Fibroblast of skin of scalp (primary cell): ENCODE measurements at places on chromosomes 2 and 18.

DNA sequence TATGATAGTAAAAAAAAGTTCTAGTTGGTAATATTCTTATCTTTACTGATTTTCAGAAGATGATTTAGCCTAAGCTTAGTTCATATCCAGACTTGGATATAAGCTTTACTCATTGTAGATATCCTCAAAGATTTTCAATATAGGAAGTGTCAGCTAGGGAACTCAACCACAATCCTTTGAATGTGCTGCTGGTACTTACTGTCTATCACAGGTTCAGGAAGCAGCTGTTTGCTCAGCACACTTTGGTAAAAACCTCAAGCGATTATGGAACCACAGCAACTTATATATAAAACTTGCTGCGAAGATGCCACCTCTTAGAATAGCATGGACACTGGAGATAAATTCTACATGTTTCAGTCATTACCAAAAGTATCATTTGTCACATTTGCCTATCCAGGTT is 60.1 kb upstream of the TNFRSF11A start:
- DNase-seq: no peak

DNA sequence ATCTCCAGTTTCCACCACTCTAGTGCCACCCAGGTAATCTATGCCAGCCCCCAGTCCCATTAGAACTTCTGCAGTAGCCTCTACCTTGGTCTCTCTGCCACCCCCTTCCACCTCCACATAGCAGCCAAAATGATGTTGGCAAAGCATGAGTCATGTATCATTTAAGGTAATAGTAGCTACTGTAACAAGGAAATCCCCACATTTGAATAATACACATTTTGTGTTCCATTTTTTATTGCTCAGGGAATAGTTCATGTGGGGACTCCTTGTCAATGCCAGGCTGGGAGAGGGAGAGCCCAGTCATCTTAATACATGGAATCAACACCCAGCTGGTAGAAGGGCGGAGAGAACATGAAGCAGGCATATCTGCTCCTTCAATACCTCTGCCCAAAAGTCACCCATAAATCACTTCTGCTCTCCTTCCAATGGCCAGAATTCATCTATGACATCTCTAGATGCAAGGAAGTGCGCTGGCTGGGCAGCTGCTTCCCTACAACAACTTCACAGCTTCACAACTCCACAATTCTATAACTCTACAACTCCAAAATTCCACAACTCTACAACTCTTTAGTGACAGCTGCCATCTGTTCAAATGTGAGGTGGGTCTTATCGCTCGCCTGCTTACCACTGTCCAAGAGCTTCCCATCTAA is 70.6 kb upstream of the GLS start:
- DNase-seq: no peak

DNA sequence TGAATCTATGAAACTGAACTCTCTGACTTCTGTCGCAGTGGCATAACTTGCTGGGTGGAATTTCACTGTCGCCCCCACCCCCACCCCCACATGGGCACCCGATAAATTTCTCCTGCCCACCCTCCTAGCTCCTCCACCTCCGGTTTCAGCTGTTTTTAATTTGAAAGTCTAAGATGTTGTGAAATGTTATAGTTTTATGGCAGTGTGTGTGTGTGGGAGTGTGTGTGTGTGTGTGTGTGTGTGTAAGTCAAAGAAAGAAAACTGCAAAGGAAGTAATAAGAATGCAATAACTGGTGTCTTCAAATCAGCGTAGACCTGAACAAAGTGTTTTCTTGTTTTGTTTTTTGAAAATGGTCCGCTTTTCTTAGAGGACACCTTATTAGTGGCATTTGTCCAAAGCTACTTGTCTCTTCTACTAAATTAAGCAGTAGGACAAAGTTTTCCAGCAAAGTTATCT is 388 bp downstream of the DTNA start:
- peak; percentile 61 for DNase-seq

DNA sequence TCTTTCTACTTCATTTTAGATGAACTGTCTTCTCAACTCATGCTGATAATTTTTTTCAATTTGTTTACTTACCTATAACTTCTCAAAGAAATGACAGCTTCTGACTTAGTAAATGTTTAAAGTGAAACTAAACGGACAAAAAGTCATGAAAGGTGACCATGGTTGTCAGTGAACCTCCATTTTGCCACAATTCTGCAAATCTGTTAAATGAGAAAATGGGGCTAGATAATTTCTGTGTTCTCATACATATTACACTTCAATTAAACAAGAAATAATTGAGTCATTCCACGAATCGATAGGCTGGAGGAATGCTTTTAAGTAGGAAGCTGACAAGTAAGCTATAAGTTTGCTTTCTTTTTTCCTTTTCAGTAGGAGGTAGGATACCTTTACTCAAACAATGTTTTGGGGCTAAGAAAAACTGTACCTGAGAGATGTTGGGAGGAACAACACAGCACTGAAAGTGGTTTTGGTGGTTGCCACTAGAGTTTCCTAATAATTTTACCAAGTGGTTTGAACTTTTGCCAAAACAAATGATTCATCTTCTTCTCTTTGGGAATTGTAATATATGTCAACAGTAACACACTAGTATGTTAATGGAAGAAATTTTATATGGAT is 17.1 kb downstream of the DYNAP start:
- DNase-seq: peak; percentile 35

- no peak for DNase-seq
Observed at GRCh38 chr2:233756429-233757081, 3.5 kb upstream of the UGT1A1 start.

DNA sequence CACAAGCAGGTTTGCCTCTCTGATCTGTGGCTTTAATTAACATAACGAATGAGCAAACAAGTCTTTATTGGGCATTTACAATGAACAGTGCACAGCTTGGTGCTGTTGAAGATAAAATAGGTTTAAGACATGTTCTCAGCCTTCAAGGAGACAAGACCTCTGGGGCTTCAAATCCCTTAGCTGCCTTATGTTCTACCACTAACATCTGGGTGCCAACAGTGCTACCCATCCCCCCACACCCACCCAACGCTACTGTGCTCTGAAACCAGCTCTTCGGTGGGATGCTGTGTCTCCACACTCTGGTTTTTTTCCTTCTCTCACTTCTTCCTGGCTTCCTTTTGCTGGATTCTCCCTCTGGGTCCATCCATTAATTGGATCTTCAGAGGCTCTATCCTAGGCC is 14.1 kb upstream of the B3GNT2 start:
- DNase-seq: no peak

- no peak for DNase-seq
Observed at GRCh38 chr2:18721038-18721922, 131.9 kb upstream of the NT5C1B start.

DNA sequence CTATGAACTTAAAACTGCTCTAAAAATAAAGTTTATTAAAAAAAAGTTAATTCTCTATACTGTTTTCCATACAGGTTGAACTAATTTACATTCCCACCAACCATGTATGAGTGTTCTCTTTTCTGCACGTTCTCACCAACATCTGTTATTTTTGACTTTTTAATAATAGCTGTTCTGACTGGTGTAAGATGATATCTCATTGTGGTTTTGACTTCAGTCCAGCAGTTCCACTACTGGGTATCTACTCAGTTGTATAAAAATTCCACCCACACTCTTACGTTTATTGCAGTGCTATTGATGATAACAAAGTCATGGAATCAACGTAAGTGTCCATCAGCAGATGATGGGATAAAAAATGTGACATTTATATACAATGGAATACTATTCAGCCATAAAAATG is 33.7 kb downstream of the SPAG16 start:
- DNase-seq: peak; percentile 56

DNA sequence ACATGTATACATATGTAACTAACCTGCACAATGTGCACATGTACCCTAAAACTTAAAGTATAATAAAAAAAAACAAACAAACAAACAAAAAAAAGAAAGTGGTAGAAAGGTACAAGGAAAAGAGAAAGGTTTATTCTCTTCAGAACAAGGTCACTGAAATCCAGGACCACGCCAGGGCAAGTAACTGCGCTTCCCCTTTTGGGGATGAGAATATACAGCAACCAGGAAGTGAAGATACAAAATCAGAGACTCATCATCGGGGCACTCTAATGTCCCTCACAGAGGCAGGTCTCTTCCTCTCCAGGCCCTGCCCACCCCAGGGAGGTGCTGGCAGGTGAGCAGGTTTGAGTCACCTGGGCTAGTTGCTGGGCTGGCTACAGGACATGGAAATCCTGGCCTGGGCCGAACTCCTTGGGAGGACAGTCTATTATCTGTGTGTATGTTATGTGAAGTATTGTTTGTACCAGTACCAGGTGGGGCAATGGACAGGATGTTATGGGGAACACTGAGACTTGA is 100.4 kb upstream of the GPR45 start:
- no peak for DNase-seq

DNA sequence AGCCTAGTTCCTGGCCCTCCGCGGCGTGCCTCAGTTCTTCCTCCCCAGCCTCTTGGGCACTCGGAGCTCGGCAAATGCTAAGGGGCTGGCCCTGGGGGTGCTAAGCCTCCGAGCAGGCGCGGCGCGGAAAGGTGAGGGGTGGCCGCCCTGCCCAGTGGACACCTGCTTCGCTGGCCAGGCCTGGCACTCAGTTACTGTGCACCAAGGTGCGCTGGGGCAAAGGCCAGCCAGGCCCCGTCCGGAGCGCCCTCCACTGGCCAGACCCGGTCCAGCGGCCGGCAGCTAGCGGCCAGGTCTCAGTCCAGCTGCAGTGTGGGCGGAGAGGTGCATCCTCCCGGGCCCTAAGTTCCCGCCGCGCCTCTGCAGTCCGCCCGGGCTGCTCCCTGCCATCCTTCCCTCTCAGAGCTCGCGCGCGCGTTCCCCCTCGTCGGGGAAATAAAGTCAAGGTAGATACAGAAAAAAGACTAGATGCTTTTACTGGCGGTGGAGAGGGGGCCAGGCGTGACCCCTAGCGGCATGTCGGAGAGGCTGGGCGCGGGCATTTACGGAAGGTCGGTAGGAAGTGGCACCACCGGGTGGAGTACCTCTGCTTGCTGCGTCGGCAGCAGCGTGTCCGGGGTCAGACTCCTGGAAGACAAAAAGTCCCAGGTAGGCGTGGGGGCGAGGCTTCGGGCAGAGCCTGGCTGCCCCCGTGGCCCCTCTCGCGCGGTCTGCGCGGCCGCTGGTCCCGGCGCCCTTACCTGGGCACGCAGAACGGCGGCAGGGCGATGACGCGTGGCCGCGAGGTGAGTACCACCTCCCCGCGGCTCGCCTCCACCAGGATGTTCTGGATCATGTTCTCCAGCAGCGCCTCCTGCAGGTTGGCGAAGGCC is 9.4 kb upstream of the CRYBA2 start:
- no peak for DNase-seq

GRCh38 chr2:171864357-171864985 is 29.6 kb downstream of the SLC25A12 start:
- DNase-seq: no peak

GRCh38 chr2:99988599-99988998 is 153.8 kb downstream of the AFF3 start:
- peak; percentile 39 for DNase-seq
